ENCODE measurements at places on chromosomes 16 and 17. TPM values are rescaled to one million over a fixed set of nuclear protein-coding genes. Genes with fewer than 3 reads are reported as not detected.
A peak's percentile ranks its signal among the peaks of the same experiment; 100 is the strongest.

Gene KRTAP9-2
- total RNA-seq: not detected

- no peaks in the 10 kb centered on the region for H3K27me3 ChIP-seq
- no peaks in the 10 kb centered on the region for H3K36me3 ChIP-seq
- H3K27ac ChIP-seq: no peak overlapping the region
- no peak for DNase-seq
- H3K4me3 ChIP-seq: no peak overlapping the region
These were observed 362.6 kb downstream of the CNTNAP4 start for GRCh38 chr16:76639685-76640289.

Gene CRHR1
- total RNA-seq: not detected

Gene PKMYT1
- total RNA-seq: 106 TPM

Gene BICDL2
- 0.71 TPM for total RNA-seq

Gene TRPV3
- 0.92 TPM for total RNA-seq

GRCh38 chr17:74270333-74270732, 3.7 kb upstream of the DNAI2 start:
- DNase-seq: no peak
- H3K4me3 ChIP-seq: no peak overlapping the region
- H3K36me3 ChIP-seq: peaks cover 4% of the 10 kb centered on the region
- H3K27ac ChIP-seq: no peak overlapping the region

Gene CFAP97D1
- not detected for total RNA-seq

GRCh38 chr17:55735731-55736405, 13.2 kb upstream of the TMEM100 start:
- peaks cover 35% of the 10 kb centered on the region for H3K4me1 ChIP-seq
- peak; percentile 13 for DNase-seq
- H3K27me3 ChIP-seq: peaks cover 37% of the 10 kb centered on the region
- no peak overlapping the region for H3K27ac ChIP-seq
- H3K4me3 ChIP-seq: no peak overlapping the region

DNA sequence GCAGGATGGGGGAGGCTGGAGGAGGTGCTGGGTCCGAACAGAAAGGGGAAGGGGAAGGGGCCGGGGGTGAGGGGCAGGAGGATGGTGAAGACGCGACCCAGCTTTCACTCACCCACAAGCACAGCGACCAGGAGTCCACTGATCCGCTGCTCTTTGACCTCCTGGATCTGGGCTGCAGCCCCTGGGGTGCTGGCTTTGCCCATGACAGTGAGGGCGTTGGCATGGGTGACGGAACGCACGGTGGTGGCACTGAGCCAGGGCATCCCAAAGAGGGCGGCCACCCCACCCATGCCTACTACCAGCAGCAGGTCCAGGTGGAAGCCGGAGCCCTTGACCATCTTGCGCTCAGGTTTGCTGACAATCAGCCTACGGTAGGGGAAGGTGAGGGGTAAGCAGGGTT, 14.9 kb downstream of the SLC4A1 start:
- H3K36me3 ChIP-seq: no peaks in the 10 kb centered on the region
- H3K4me3 ChIP-seq: no peak overlapping the region
- no peak for DNase-seq

Gene NATD1
- 1.4 TPM for total RNA-seq
